ENCODE measurements at places on chromosomes 7 and 10.

DNA sequence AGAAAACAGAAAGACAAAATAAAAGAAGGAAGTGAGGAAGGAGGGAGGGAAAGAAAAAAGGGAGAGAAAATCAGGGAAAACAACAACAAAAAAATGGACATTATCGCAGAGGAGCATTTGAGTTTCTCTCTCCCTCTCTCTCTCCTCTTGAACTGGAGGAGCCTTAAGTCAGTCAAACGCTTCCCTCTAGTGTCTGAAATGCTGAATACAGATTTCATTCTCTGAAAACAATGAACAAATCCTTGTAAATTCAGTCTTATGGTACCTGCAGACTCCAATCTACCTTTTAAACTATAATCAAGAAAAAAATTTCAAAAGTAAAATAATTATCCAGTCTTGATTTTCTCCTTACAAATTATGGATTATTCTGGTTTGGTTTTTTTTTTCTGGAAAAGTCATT lies 89.2 kb upstream of the PFKP start:
- no peak for DNase-seq

GRCh38 chr10:125774581-125775191 lies 935 bp downstream of the MMP21 start:
- no peak for DNase-seq

- no peak for DNase-seq
These were observed 119.5 kb upstream of the KLF6 start for GRCh38 chr10:3904419-3904960.

GRCh38 chr10:101812606-101813005 lies 5.6 kb downstream of the OGA start:
- DNase-seq: no peak

DNA sequence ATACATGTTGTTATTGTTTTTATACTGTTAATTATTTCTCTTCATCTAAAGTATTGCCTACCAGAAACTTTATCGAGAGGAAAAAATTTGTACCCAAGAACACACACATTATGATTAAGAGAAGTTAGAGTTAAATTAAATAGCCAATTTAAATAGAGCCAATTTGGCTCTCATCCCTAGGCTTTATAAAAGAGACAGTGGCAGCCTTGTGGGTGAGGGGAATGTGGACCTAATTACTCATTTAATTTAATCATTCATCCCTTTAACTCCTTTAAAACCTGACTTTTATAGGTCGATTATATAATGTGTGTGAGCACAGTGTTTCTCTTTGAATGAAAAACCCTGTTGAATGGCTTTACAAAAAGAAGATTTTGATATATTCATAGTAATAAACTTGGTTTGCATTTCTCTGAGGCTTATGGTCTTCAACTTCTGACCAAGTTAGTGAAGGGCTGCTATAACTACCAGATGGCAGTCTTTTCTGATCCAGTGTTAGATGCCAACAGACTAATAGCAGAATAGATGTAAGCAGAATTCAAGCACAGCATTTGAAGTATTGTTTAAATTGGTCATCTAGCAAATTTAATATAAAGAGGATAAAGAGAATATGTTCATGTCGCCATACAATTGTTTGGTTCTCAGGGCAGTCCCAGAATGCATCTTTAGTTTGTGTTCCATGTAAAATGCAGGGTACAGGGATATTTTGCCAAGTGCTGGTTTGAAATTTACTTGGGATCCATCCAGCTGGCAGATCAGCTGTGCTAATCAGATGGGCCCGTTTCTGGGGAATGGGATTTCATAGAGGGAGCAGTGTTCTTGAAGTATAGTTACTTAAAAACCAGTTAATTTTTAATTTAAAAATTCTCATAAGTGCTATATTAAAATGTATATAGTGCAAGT lies 25.3 kb downstream of the ADD3 start:
- DNase-seq: no peak

DNA sequence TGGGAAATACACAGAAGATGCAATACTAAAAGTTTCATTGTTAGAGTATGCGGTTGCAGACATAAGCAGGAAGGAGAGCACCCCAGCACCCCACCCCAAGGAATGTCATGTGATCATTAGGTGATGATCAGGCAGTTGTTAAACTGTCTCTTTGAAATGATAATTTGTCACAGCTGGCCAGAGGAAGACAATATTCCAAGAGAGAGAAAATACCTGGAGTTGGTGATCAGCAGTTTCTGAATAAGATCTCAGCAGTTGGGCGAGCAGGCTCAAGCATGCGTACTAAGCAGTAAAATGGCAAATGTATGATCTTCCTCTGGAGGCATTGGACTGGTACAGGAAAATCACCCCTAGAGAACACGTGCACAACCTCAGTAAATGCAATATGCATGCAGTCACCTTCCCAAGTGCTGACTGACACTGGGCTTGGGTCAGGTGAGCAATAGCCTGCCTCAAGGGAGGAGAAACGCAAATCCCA lies 250.1 kb upstream of the MBL2 start:
- no peak for DNase-seq

DNA sequence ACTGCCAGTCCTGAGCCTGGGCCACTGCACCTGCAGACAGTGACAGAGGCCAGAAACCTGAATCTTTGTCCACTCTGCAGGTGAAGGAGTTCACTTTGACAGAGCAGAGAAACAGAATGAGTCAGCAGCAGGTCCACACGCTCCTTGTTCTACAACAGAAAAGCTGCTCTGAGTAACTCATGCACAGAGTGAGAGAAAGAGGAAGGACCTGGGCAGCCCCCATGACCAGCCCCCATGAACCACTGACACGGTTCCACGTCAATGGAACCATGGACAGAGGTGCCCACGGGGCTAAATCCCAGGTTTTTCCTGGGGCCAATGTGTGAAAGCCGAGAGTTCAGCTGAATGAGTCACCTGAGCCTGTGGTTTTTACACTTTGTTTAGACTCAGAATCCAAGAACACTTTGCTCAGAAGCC lies 40.8 kb upstream of the CTBP2 start:
- DNase-seq: no peak

DNA sequence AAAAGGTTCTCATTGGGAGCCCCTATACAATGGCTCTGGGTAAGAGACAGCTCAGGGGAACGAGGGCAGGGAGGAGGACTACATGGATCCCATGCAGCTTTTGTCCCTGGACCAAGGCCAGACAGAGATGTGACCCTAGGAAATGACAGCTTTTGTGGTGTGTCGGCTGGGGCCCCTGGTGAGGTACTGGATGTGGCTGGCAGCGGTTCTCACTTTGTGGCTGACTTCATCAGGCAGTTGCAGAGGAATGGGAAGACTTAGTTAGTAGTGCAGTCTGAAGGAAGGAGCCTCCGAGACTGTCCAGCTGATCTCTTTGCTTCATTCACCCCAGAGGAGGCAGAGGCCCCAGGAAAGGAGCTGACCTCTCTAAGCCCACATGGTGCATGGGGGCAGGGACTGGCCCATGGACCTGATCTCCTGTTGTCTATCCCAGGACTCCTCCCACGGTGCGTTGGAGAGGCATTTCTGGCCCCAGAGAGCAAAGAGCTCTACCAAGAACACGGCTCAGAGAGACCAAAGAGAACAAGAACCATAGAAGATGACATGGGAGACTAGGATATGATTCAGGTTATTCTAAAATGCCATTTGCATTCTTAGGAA lies 202.9 kb downstream of the RPS24 start:
- no peak for DNase-seq

DNA sequence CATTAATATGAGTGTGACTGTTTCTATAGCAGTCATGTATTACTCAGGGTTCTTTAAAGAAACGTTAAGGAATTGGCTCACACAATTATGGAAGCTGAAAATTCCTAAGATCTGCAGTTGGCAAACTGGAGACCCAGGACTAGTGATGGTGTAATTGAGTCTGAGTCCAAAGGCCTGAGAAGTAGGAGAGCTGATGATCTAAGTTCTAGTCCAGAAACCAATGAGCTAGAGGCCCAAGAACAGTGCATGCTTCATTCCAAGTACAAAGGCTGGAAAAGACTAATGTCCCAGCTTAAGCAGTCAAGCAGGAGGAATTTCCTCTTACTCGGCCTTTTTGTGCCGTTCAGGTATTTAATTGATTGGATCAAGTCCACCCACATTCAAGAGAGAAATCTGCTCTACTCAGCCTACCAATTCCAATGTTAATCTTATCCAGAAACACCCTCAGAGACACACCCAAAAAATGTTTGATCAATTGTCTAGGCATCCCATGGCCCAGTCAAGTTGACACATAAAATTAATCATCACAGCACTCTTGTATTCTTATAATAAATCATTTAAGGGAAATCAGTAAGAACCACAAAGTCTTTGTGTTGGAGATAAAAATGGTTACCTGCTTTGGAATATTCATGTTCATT lies 312.1 kb downstream of the PRKG1 start:
- no peak for DNase-seq

DNA sequence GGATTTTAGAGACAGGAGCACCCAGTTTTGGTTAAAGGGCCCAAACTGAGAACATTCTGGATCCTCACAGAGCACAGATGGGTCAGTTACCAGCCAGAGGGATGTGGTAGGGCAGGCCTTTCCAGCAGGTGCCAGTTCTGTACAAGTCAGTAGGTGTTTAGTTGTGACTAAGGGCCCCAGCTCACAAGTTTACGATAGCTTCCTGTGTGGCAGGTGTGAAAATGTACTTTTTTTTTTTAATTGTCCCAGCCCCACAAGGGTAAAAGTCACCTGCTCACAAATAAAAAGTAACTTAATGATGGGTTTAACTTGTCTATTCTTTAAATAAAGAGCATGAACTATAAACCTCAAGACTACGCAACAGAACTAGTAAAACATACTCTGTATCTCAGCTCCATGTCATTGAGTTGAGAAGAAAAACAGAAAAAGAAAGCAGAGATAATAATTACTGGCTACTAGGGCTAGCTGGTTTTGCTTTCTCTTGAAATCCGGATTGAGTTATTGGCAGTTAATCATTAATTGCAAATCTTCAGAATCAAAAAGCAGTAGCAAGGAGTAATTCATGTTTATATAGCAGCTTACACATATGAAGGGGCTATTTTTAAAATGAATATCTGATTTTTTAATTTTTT lies 15.4 kb downstream of the NFE2L3 start:
- no peak for DNase-seq

DNA sequence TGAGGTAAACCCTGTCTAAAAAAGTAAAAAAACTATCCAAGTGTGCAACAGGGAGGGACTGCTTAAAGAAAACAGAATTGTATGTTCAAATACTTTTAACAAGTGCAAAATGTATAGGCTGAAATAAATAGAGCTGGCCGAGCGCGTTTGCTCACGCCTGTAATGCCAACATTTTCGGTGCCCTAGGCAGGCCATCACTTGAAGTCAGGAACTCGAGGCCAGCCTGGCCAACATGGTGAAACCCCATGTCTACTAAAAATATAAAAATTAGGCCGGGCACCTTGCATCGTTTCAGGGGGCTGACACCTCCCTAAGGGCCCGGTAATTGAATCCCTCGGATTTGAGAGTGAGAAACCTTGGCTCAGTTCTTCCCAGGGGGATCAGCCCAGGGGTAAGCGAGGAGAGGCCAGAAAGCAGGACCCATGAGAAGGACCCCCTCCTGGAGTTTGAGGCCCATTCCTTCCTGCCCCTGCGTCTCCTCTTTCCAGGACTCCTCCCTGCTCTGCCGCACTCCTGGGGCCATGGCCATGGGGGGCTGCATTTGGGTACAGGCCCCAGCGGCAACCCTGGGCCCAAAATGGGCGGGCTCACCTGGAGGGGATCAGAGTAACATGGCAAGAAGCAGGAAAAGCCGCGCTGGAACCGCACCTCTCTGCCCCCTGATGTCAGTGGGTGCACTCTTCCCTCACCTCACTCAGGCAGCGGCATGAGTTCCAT lies 75.5 kb upstream of the TMEM248 start:
- no peak for DNase-seq

- DNase-seq: no peak
These were observed 2.8 kb downstream of the GIMAP8 start for GRCh38 chr7:150453181-150453580.

DNA sequence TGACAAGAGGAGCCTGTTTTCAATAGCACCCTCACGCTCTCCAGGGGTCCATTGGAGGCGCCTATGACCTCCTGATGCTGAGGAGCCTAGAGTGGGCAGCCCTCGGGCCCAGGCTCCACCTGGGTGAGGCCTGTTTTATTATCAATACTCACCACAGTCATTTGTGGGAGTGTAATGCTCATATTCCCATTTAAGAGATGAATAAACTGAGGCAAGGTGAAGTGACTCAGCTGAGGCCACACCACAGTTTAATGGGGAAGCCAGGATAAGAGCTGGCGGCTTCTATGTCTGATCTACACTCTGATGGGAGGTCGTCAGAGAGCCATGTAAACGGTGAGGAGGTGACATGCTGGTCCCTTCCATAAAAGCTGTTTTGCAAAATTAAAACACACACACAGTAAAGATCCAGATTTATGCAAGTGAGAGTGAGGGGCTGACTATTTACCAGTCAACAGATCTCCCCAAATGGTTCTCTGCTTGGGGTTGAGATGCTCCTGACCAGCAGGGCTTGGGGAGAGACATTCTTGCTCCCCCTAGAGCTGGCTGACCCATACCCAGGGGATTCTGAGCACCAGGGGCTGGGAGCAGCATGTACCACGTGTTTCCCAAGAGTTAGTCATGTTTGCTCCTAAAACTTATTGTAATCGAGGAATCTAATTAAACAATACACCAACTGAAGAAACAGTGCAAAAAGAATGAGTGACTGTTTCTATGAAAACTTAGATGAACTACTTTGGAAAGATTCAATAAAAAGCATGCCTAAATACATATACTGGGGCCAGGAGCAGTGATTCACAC lies 81.0 kb upstream of the INSIG1 start:
- no peak for DNase-seq

DNA sequence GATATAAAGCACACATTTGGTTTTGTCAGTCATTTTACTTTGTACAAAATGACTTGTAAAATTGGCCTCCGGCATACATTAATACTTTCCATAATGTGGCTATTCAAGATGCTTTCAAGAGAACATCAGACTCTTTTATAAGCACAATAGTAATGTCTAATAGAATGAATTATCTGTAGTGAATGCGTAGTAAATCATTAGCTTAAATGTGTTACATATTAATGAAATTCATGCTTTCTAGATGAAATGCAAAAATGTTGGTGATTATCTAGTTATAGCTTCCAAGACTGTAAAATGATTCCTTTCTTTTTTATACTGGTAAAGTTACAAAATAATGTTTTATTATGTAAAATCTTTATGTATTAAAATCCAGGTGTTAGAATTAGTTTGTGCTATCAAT lies 144.0 kb downstream of the BBS9 start:
- no peak for DNase-seq

DNA sequence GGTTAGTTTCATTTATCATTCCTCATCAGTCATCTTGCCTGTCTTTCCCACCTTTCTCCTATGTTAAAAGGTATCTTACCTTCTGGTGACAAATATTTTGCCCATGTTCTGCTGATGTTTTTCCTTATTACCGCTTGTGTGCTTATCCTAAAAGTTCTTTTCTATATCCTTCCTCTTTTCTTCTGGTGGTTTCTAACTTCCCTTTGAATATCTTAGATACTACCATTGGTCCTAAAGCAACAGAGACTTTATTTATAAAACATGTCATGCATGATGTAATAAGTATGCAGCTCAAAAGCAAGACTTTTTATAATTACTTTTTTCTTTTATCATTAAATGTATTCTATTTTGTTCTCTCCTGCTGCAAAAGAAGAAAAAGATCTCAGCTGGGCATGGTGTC lies 24.8 kb downstream of the TBC1D12 start:
- no peak for DNase-seq

GRCh38 chr7:91685544-91685943 lies 195.0 kb downstream of the MTERF1 start:
- no peak for DNase-seq

- no peak for DNase-seq
These were observed 12.6 kb upstream of the PPP2R2D start for GRCh38 chr10:131888186-131888604.
